Kidney (tissue), 22 donors: ENCODE measurements at places on chromosomes 11 and 22. TPM values are rescaled to one million over a fixed set of nuclear protein-coding genes. Genes with fewer than 3 reads are reported as not detected.

The INSC gene
- total RNA-seq, result 0.41 TPM

The HTR3B gene
- total RNA-seq, result 0.16 TPM

The CD81 gene
- total RNA-seq, result 950 TPM

The JAML gene
- 17.1 TPM for total RNA-seq

The FGF4 gene
- not detected for total RNA-seq

The RAB30 gene
- total RNA-seq, result 15.2 TPM

The HTR3A gene
- 1.1 TPM for total RNA-seq

GRCh38 chr11:8871171-8871775 is 39.7 kb upstream of the AKIP1 start:
- peak; percentile 99 for DNase-seq

DNA sequence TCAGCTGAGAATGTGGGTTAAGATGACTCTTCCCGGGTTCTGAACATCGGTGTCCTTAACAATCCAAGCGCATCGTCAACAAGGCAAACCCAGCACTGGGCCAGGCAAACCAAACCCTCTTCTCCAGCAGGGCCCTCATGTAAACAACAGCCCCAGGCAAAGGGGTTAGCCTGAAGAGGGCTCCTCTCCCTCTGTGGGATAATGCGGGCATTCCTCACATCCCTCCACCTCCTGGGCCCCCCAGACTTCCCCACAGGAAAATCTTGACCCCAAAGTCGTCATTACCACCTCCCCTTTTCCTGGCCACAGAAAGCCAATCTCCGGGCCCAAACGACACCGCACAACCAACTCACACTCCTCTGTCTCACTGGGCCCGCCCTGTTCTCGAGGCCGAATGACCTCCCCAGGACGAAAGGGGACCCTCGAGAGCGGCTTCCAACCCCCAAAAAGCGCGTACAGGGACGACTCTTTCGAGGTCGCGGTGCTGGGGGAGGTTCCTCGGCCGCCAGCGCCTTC is 566 bp downstream of the DDB1 start:
- DNase-seq, result no peak

DNA sequence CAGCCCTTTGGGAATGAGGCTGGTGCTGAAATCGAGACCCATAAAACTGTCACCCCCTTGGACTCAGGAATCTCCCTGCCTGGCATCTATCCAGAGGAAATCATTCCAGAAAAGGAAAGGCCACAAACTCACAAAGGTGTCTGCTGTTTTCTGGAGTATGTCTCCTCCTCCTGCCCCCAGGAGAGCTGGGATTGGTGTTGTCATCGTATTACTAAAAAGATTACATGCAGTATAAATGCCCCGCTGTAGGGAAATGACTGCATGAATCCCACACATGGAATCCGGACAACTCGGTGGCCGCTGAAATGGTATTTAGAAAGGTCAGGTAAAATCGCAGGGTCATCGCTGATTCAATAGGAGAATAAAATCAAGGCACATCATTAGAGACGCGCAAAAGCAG is 18.9 kb upstream of the RFPL3 start:
- DNase-seq, result peak; percentile 8

- no peak for DNase-seq
Measured at GRCh38 chr22:39434243-39434653, 22.6 kb upstream of the MGAT3 start.

DNA sequence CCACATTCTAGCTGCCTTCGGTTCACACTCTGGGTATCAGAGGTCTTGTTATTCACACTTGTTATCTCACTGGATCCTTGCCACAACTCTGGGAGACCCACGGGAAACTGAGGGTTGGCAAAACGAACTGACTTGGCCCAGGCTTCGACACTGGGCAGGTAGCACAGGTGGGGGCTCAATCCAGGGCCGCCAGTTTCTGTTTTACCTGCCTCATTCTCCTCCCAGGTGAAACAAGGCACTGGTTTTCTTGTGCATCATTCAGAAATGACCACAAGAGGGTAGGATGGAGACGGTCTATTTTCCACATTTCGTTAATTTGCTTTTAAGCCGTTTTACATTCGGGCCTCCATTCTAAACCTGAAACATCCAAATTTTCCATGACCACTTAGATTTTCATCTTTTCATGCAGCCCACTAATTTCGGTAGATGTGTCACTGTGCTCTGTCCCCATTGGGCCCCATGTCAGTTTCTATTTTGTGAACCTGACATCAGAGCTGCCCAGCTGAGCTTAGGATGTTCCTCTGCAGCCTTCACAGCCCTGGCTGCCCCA is 108.1 kb downstream of the KIAA1671 start:
- DNase-seq, result no peak

DNA sequence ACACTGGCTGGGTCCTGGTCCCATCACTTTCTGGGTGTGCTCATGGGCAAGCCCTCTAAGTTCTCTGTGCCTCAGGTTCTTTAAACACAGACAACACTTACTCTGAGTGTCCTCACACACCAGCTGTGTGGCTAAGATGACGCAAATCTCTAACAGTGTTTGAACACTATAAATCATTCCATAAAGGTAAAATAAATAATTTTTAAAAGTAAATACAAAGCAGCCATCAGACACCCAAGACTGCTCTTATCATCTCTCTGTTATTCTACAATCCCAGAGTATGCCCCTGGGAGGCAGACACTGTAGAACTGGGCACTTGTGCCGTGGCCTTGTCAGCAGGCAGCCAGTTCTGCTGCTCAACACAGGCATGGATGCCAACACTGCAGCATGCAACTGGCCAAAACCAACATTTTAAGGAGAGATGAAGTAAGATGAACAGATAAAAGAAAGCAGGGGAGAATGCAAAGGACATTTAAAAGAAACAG is 56.8 kb downstream of the RPL27A start:
- DNase-seq, result no peak

GRCh38 chr11:77517753-77518152 is 43.9 kb upstream of the PAK1 start:
- DNase-seq, result no peak

DNA sequence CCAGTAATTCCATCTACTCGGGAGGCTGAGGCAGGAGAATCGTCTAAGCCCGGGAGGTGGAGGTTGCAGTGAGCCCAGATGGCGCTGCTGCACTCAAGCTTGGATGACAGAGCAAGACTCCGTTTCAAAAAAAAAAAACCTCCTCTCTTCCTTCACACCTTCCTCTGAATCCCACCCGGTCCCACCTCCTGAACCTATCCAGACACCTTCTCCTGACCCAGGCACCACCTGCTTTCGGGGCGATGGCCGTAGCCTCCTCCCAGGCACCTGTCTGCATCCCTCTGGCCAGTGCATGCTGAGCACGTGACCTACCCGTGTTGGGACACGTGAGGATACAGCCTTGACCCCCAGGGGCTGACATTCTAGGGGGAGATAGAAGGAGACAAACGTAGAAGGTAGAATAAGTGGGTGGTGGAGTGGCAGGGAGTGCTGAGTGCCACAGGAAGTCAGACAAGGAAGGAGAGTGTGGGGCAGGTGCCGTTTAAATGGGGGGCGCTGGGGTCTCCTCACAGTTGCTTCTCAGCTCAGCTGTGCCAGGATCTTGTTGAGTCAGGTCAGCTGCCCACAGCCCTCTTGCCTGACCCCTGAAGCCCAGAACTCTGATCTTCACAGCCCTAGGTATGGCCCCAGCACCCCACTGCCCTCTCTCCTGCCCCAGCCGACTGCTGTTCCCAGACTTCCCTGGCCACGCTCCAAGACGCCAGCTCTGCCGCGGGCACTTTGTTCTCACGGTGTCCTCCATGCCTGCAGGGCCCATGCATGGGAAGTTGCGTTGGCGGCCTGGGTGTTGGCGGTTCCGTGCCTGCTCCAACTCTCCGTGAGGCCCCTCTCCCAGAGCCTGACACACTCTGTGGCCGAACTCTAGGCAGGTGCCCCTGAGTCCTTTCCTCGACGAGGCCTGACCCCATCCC is 1.2 kb upstream of the MIOX start:
- no peak for DNase-seq

DNA sequence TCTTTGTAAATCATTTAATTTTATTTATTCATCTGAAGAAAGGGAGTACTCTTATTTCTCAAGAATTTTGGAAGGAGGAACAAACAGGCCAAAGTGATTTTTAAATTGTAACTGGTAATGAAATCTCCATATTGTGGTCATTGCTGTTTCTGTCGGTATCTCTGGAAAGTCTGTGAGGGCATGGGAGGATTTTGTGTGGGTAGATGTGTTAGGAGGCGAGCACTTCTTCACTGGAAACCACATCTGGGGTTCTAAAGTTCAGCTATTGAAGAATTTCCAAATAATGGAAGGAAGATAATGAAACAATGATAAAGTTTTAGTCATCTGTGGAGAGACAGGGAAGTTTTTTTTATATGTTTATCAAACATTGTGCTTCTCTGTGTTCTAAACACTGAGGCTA is 6.6 kb downstream of the TRIM34 start:
- DNase-seq, result no peak

DNA sequence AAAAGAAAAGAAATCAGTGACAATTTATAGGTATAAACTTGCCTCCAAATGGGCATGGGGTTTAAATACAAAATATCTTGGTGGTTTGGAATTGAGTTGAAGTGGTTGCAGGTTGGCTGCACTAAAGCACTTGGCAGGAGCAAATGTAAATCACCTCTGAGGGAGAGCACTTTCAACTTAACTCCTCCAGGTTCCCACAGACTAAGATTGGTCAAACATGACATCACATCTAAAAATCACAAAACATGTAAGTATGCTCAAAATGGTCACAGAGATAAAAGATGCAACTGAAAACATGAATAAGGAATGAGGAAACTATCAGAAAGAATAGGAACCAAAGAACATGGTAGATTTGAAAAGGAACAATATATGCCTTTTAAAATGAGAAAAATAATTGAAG is 12.3 kb upstream of the SHANK3 start:
- DNase-seq, result no peak

- DNase-seq, result peak; percentile 37
Measured at GRCh38 chr11:131065435-131066413, 149.4 kb upstream of the SNX19 start.

GRCh38 chr11:10606536-10607208 is 38.2 kb upstream of the LYVE1 start:
- no peak for DNase-seq

DNA sequence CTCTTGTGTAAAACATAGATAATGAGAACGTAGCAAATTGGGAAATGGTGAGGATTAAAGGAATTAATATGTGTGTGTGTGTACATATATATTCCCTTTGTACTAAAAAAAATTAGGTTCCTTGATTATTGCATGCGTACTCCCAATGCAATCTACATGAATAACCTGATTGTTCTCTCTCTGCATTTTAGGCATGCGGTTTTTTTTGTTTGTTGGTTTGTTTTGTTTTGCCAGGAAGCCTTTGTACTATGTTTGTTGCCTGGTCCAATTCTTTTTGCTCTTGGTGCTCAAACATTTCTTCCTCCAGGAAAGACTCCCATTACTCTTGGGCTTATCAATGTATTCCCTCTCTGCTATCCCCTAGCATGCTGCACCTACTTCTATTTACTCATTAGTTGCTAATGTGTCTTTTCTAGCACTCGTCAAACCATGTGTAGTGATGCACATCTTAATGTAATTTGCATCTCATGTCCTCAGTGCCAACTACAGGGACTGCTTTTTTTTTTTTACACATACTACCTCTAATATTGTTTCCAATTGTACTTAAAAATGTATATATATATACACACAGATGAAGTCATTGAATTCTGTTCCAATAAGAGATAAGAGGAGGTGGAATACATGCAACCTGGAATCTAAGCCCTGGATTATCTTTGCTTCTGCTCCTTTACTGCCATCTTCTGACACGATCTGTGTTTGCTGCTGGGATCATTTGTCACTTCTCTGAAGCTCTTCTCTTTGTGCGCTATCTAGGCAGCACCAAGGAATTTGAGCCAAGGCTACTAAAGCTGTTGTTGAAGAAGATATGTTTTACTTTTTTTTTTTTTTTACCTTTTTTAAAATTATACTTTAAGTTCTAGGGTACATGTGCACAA is 197.2 kb upstream of the ANO3 start:
- DNase-seq, result no peak

- DNase-seq, result no peak
Measured at GRCh38 chr22:47589271-47590250, 827.1 kb downstream of the TBC1D22A start.

GRCh38 chr11:11583801-11584529 is 37.8 kb downstream of the GALNT18 start:
- no peak for DNase-seq

- no peak for DNase-seq
Measured at GRCh38 chr11:69414773-69415187, 66.7 kb upstream of the LINC01488 start.

DNA sequence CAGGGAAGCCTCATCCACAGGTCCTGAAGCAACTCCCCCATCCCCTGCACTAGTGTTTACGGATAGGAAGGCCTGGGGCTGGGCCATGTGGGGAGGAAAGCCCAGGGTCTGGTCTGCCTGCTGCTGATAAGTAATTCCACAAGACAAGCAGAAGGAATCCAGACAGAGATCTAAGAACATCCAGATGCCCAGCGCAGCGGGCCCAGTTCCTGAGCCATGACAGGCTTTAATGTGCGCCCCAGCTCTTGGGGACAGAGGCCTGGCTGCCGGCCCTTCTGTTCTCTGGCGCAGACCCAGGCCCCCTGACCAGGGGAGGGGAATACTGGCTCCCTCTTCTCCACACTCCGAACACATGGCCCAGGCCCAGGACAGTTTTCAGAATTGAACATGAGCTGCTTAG is 28.8 kb upstream of the ETS1 start:
- DNase-seq, result no peak

DNA sequence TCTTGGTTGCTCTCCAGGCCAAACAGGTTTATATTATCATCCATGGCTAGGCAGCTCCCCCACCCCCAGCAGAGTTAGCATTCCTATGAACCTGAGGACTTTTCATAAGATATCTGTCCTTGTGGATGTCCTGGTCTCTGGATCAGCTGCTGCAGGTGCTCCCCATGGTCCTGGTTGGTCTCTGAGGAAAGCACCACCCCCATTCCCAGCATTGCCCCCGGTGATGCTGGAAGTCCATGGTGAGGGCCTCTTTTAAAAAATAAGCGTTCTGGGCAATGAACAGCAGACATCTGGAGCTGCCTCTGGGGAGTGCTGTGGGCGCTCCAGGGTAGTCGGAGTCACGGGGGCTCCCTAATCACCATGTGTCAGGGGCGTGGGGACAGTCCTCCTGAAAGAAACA is 26.6 kb downstream of the DKK3 start:
- no peak for DNase-seq

- DNase-seq, result no peak
Measured at GRCh38 chr11:9057007-9057406, 34.4 kb downstream of the SCUBE2 start.

GRCh38 chr11:8577791-8578581 is 16.0 kb downstream of the STK33 start:
- no peak for DNase-seq

GRCh38 chr11:128777369-128778011 is 83.6 kb downstream of the FLI1 start:
- no peak for DNase-seq

DNA sequence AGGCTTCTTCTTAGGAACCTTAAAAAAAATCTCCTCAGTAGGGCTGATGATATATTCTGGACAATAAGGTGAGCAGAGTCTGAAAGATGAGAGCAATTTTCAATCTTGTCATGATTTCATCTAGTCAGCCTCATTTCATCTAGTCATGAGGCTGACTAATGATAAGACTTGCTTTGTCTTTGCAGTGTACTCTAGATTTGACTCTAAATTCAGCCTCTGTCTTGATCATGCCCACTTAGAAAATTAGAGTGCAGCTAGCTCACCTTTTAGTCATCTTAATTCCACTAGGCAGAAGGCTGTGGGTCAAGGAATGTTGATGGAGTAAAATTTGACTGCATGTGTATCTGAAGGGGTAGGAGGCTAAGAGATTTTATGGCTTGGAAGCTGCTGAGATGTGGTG is 5.5 kb downstream of the EHF start:
- DNase-seq, result no peak
